H4 (cell line): ENCODE measurements at places on chromosomes 1 and 21. TPM values are rescaled to one million over a fixed set of nuclear protein-coding genes. Genes with fewer than 3 reads are reported as not detected.

DNA sequence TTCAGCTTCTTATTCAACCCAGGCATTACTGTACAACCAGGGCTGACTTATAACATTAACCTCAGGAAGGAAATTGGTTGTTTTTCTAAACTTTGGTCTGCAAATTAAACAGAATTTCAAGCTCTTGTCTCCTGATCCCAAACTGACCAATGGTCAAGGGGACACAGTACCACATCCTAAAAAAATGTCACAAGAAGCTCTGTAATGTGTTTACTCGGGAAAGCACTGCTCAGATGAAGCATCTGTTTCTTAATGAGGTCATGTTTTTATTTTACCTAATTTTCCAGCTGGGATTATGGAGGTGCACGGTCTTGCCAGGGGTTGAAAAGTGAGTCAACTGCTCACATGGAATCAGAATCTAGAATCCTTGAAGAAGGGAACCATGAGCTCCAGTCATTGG, 18.7 kb downstream of the ADAMTS5 start:
- DNase-seq = peak; percentile 70

- DNase-seq = no peak
Measured at GRCh38 chr1:125087691-125088090, 3902.9 kb downstream of the SRGAP2C start.

- DNase-seq = no peak
Measured at GRCh38 chr1:226656201-226656600, 82.9 kb downstream of the ITPKB start.

GRCh38 chr21:38771536-38771935, 34.2 kb upstream of the ETS2 start:
- DNase-seq = no peak

DNA sequence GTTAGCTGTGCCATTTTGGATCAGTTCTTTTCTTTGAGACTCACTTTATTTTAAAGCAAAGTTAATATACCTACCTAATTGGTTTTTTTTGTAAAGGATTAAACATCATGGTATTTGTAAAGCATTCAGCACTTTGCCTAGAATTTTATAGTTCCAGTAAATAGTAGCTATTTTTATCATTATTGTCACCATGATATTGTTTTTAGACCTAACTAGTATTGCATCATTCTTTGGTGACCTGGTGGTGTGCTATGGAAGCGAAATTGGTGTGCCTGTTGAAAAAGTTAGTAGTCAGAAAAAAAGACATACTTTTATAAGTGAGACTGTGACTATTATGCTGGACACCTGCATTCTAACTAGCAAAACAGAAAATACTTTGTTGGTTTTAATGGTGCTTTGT, 81.0 kb downstream of the NFIA start:
- DNase-seq = no peak

The SYTL1 gene
- 0.99 and 1.0 TPM in 2 replicates for total RNA-seq

GRCh38 chr1:8886589-8886988, 8.1 kb upstream of the ENO1 start:
- DNase-seq = no peak

DNA sequence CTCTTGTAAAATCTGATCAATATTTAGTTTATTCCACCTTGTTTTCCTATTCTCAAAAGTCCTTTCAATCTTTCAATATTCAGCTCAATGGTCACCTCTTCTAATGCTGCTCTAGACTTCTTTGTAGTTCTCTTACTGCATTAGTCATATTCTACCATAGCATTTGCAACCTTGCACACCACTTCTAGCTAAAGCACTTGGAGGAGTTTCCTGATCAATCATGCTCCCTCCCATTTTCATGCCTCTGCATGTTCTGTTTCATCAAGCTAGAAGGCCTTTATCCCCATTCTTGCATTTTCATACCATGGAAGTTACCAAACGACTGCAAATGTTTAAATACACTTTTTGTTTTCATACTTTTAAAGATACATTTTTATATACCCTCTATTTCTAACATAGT, 72.1 kb downstream of the SLC5A9 start:
- DNase-seq = no peak

DNA sequence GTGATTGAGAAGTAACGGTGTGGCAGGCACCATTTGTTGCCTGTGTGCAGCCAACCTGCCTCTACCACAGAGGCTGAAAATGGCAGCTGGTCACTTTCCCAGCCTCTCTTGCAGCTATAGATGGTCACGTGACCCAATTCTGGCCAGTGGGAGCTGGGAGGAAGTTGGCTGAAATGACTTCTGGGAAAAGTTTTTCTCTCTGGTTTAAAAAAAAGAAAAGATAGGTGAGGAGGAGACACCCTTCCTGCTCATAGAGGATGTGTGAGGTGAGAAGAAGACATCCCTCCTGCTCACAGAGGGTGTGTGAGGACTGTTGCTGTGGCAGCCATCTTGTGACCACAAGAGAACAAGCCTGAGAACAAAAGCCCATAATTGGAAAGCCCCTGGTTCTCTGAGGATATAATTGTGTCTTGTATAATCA, 122.8 kb downstream of the SYF2 start:
- DNase-seq = no peak

The EDARADD gene
- total RNA-seq = 1.1 and 3.7 TPM in 2 replicates

DNA sequence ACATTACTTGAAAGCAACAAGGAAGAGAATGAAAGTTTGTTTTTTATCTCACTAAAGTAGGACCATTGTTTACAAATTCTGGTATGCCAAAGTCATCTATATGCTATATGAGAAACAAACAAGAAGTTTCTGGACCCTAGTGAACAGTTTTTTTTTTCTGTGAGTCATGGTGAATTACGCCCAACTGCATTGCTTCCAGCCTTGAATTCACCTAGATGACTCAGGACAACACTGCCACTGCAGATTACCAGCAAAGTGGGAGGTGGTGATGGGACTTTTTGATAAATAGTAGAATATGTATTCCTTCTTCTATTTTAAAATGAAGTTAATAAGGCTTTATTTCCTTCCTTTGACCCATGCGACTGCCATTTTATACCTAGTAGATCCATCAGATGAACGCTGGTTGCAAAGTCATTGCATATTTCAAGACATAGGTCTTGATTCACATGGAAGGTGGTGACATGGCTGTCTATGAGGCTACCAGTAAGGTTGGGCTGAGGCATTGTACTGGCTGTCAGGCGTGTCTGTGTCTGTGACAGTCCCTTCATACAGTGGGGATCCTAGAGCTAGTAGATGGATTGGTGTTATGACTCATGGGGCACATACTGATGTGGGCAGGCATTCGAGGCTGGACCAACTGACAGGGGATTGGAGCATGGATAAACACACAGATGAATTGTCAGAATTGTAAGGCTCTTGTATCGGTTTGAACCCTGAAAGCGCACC, 49.1 kb upstream of the APOBEC4 start:
- no peak for DNase-seq

DNA sequence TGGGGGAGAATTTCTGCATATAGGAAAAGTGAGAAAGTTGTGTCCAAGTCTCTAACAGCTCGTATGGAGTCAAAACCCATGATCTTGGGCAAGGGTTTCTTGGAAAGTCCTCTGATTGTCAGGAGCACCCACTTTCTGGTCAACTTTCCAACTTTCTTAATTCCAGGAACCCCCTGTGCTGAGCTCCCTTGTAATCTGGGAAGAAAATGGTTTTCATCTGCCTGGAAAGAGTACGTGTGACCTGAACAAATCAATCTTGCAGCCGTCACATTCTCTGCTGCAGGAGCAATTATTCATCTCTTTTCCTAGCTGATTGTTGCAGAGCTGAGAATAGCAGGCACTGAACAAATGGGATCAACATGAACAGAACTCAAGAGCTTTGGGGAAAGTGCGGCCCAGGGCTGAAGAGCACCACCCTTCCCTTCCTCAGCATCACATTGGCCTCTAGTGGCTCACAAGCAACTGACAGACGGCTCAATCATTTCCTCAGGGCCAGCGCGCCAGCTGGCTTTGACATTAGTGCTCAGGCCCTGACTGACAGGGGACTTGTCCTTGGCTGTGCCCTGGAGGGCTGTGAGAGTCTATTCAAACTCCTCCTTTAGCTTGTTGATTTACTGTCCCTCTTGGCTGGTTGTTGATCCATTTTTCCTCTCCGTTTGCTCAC, 295.2 kb downstream of the HLX start:
- DNase-seq = no peak

DNA sequence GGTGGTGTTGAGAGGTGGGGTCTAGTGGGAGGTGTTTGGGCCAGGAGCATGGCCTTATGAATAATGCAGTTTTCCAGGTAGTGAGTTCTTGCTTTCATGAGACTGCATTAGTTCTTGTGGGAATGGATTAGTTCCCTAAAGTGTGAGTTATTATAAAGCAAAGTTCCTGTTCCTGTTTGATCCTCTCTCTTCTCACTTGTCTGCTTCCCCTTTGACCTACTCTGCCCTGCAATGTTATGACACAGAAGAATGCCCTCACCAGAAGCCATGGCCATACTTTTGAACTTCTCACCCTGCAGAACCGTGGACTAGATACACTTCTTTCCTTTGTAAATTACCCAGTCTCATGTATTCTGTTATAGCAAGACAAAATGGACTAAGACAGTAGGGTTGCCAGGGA, 53.6 kb downstream of the MAP3K7CL start:
- no peak for DNase-seq

DNA sequence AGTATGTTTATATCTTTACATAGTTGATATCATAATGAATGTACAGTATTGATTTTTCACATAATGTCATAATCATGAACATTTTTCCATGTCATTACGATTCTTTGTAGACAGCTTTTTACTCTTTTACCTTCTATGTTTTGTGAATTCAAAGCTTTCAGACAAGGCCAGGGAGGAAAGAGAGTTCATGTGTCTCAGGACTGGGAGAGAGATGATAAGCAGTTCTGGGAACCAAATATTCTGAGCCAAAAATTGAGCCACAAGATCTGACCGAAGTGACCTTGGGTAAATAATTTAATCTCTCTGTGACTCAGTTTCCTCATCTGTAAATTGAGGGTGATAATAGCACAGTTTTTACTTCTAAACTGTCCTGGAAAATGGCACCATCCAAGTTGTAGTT, 31.8 kb downstream of the CSF1 start:
- no peak for DNase-seq

GRCh38 chr1:41013796-41014195, 7.7 kb downstream of the SLFNL1 start:
- no peak for DNase-seq

- DNase-seq = no peak
Measured at GRCh38 chr1:98792123-98792522, 130.6 kb downstream of the SNX7 start.

DNA sequence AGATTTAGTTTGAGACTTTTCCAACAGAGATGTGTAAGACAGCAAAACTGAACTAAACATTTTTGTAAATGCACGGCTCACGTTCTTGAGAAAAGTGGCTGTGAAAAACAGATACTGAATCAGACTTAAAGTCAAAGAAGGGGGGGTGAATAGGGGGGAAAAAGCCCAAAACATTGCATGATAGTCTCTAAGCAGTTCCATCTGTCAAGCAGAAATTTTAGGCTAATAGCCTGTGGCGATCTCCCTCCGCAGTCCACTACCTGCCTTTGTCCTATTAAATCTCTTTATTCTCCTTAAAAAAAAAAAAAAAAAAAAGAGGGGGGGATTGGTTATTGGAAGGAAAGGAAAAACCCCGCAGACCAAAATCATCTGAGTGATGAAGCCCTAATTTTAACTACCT, 217.6 kb upstream of the NFIA start:
- no peak for DNase-seq

The C21orf58 gene
- 7.7 and 11.9 TPM in 2 replicates for total RNA-seq

DNA sequence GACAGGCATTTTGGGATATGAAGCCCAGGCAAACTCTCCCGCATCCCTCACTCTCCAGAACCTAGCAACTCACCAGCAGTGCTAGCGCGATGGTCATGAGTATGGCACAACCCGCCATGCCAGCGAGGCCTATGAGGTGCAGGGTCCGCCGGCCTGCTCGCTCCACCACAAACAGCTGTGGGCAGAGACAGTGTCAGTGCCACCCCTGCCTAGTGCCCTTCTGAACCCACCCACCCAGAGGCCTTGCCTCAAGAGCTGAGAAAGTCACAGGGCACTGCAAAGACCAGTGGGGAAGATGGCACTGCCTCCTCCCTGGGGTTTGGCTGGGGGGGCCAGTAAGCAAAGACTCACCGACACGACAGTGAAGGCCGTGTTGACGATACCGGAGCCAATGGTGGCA, 29.8 kb downstream of the SLC2A1 start:
- no peak for DNase-seq

The SPRTN gene
- 14.7 and 15.6 TPM in 2 replicates for total RNA-seq

- DNase-seq = peak; percentile 79
Measured at GRCh38 chr1:20493839-20494608, 8.0 kb upstream of the CAMK2N1 start.

The MSH4 gene
- not detected in 2 replicates for total RNA-seq
